ENCODE measurements at places on chromosomes 12 and 14.

DNA sequence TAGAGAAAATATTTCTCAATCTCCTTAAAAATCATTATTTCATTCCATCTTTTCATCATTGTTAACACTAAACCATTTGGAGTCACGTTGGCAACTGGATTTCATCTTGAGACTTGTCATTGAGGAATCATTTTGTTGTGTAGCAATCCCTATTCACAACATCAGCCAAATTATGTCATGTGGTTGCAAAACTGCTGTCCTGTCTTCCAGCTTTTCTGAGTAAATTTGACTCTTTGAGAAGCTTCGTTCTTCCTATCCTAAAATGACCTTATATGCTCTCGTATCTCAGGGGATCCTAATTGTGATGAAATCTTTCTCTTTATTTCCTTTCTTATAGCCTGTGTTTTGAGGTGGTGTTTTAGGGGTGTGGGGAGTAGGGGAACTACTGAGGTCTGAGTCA, 30.6 kb upstream of the KICS2 start:
- no peak for DNase-seq

GRCh38 chr12:130646716-130647370, 69.3 kb downstream of the RIMBP2 start:
- no peak for DNase-seq

- no peak for DNase-seq
Measured at GRCh38 chr14:71103662-71104484, 196.6 kb downstream of the PCNX1 start.

- DNase-seq = no peak
Measured at GRCh38 chr14:50800032-50800431, 30.9 kb downstream of the NIN start.

- DNase-seq = no peak
Measured at GRCh38 chr14:91112194-91112593, 1.7 kb upstream of the DGLUCY start.

- no peak for DNase-seq
Measured at GRCh38 chr12:116582610-116583009, 23.4 kb downstream of the MAP1LC3B2 start.

DNA sequence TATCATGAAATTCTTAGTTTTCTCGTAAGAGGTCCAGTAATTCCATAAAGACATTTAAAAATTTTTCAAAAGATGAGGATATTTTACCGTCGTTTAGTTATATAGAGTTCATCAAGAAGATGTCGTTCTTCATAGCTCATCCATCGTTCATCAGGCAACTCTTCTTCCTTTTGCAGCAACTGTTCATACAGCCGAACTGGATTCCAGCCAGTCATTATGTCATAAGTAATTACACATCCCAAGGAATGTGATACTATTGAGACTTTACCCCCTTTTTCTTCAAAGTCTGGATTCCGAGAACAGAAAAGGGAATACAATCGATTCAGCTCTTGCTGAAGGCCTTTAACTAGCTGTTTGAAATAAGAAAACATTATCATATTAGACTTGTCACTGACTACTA, 90.3 kb downstream of the DDHD1 start:
- DNase-seq = no peak
